ENCODE measurements at places on chromosomes 7 and 10.

GRCh38 chr7:129069021-129069420 lies 14.1 kb upstream of the TNPO3 start:
- H3K27me3 ChIP-seq: peaks cover 25% of the 10 kb centered on the region
- no peak overlapping the region for H3K4me3 ChIP-seq
- DNase-seq: no peak
- no peaks in the 10 kb centered on the region for H3K4me1 ChIP-seq

- H3K4me1 ChIP-seq: no peaks in the 10 kb centered on the region
- DNase-seq: no peak
- H3K27ac ChIP-seq: no peak overlapping the region
- H3K36me3 ChIP-seq: no peaks in the 10 kb centered on the region
- H3K4me3 ChIP-seq: no peak overlapping the region
Measured at GRCh38 chr7:131826960-131827359, 270.5 kb upstream of the PODXL start.

- no peak for DNase-seq
- peaks cover 4% of the 10 kb centered on the region for H3K27me3 ChIP-seq
- H3K4me3 ChIP-seq: no peak overlapping the region
Measured at GRCh38 chr10:49285232-49285631, 13.7 kb upstream of the C10orf71 start.

GRCh38 chr7:105723572-105723971 lies 142.3 kb upstream of the EFCAB10 start:
- no peaks in the 10 kb centered on the region for H3K27me3 ChIP-seq
- peaks cover 4% of the 10 kb centered on the region for H3K36me3 ChIP-seq
- no peak overlapping the region for H3K27ac ChIP-seq
- no peak overlapping the region for H3K4me3 ChIP-seq
- DNase-seq: no peak

- no peaks in the 10 kb centered on the region for H3K27me3 ChIP-seq
- DNase-seq: no peak
- no peak overlapping the region for H3K4me3 ChIP-seq
- H3K36me3 ChIP-seq: no peaks in the 10 kb centered on the region
Measured at GRCh38 chr7:19899529-19899928, 126.1 kb upstream of the TMEM196 start.

DNA sequence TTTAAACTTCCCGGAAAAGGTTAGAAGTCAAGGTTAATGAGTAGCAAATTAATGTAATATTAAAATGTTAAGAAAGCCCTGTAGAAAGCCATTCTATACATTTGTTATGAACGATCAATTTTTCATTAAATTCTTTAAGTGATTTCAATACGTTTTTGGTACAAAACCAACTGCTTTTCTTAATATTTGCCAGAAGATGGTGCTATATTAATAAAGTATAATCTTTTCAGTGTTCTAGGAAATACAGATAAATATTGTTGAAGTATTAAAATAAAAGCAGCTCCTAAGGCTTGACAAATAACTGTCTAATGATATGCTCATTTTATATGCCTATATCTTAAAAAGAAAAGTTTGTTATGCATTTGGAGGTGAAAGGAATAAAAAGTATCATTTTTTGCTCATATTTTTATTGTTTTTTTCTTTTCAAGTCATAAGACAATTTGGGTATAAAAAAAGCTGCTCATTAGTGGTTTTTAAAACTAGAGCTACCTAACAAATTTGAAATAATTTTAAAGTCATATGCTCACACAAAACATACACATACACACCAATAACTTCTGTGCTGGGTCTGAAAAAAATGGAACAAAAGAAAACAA lies 130.3 kb upstream of the POT1 start:
- H3K36me3 ChIP-seq: no peaks in the 10 kb centered on the region
- no peak overlapping the region for H3K27ac ChIP-seq
- no peak for DNase-seq

GRCh38 chr7:4037308-4037707 lies 644.8 kb upstream of the FOXK1 start:
- no peak overlapping the region for H3K27ac ChIP-seq
- H3K4me1 ChIP-seq: peaks cover under 1% of the 10 kb centered on the region
- no peak for DNase-seq
- H3K27me3 ChIP-seq: no peaks in the 10 kb centered on the region
- no peaks in the 10 kb centered on the region for H3K36me3 ChIP-seq

All from esophagus squamous epithelium (tissue), 5 donors.